ENCODE measurements at places on chromosomes 13 and 19.

GRCh38 chr13:37709318-37709717 is 110.8 kb upstream of the POSTN start:
- no peak for DNase-seq

- no peak for DNase-seq
Observed at GRCh38 chr19:37886571-37886970, 19.8 kb downstream of the WDR87 start.

- peak; percentile 86 for DNase-seq
Observed at GRCh38 chr19:10269333-10270179, 1.4 kb upstream of the ICAM1 start.

DNA sequence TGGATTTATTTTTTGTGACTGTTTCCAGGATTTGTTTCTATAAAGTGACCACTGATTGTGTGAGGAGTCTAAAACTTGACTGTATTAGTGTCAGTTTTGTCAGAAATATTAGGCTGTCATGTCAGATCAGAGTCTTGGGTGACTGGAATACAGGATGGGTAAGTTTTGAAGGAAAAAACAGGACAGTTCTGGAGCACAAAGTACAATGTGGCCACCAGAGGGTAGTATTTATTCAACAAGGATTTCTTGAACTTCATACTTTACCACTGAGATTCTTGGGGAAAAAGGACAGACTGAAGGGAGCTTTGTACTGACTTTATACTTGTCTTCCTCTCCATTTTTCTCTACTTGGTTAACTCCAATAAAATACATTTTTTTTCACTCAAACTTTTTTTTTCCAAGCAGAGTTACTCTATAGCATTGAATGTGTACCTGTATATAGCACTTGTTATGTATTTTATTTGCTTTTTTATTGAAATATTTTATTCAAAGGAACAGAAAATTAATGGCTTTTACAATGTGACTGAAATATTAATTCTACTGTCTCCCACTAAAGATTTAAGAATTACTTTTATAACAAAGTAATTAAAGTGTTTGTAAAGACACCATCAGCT is 51.1 kb downstream of the LMO7 start:
- DNase-seq = no peak

GRCh38 chr13:35723053-35723461 is 246.6 kb upstream of the MAB21L1 start:
- no peak for DNase-seq

DNA sequence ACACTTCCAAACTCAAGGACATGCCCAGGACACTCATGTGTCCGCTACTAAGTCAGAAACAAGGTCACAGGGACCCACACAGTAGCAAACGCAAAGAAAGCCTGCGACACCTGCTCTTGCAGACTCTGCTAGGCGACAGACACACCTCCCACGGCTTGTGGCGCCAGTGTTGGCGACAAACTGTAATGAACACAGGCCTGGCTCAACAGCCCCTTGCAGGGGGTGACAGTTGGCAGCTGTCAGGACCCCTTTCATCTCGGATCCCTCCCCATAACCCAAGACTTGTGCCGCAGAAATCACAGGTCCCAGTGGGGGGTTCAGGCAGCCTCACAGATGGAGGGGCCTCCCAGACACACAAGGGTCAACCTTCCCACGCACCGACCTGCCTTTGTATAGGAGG is 364 bp downstream of the CKM start:
- no peak for DNase-seq

GRCh38 chr19:15248106-15248505 is 15.9 kb upstream of the EPHX3 start:
- DNase-seq = no peak
